Keratinocyte (primary cell): ENCODE measurements at places on chromosomes 2 and 18. TPM values are rescaled to one million over a fixed set of nuclear protein-coding genes. Genes with fewer than 3 reads are reported as not detected.

- no peaks in the 10 kb centered on the region for H3K36me3 ChIP-seq
- DNase-seq, result no peak
- no peak overlapping the region for H3K27ac ChIP-seq
- no peaks in the 10 kb centered on the region for H3K4me1 ChIP-seq
- H3K27me3 ChIP-seq, result no peaks in the 10 kb centered on the region
These were observed 53.2 kb upstream of the CUL3 start for GRCh38 chr2:224638301-224638823.

- no peaks in the 10 kb centered on the region for H3K36me3 ChIP-seq
- DNase-seq, result no peak
- H3K27me3 ChIP-seq, result no peaks in the 10 kb centered on the region
- H3K27ac ChIP-seq, result peak overlapping the region; percentile 28
- peaks cover 41% of the 10 kb centered on the region for H3K4me1 ChIP-seq
These were observed 122.1 kb downstream of the ARL4C start for GRCh38 chr2:234374736-234375135.

- H3K4me3 ChIP-seq, result no peak overlapping the region
- H3K27ac ChIP-seq, result no peak overlapping the region
- H3K4me1 ChIP-seq, result no peaks in the 10 kb centered on the region
- no peaks in the 10 kb centered on the region for H3K27me3 ChIP-seq
- no peak for DNase-seq
- H3K36me3 ChIP-seq, result no peaks in the 10 kb centered on the region
These were observed 8.6 kb upstream of the PLB1 start for GRCh38 chr2:28487258-28487657.

ASPRV1 gene
- 0.44 to 3.4 TPM (median 1.5 TPM) in 3 replicates for polyA plus RNA-seq

DNA sequence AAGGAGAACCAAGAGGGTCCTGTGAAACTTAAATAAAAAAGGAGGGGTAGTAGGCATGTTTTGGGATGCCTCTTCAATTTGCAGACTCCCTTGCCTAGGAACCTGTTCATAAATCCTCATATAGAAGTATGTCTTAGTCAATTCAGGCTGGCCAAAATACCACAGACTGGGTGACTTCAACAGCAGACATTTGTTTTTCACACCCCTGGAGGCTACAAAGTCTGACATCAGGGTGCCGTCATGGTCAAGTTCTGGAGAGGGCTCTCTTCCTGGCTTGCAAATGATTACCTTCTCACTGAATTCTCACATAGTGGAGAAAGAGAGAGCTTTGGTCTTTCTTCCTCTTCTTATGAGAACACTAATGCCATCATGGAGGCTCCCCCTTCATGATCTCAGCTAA is 4.1 kb upstream of the TCF4 start:
- no peak for DNase-seq
- H3K4me3 ChIP-seq, result no peak overlapping the region
- H3K27me3 ChIP-seq, result no peaks in the 10 kb centered on the region
- H3K27ac ChIP-seq, result no peak overlapping the region
- H3K4me1 ChIP-seq, result peaks cover 8% of the 10 kb centered on the region
- no peaks in the 10 kb centered on the region for H3K36me3 ChIP-seq

- H3K27ac ChIP-seq, result no peak overlapping the region
- no peaks in the 10 kb centered on the region for H3K36me3 ChIP-seq
- H3K27me3 ChIP-seq, result no peaks in the 10 kb centered on the region
- H3K4me3 ChIP-seq, result no peak overlapping the region
These were observed 82.1 kb upstream of the CCDC141 start for GRCh38 chr2:179132076-179132475.

DNA sequence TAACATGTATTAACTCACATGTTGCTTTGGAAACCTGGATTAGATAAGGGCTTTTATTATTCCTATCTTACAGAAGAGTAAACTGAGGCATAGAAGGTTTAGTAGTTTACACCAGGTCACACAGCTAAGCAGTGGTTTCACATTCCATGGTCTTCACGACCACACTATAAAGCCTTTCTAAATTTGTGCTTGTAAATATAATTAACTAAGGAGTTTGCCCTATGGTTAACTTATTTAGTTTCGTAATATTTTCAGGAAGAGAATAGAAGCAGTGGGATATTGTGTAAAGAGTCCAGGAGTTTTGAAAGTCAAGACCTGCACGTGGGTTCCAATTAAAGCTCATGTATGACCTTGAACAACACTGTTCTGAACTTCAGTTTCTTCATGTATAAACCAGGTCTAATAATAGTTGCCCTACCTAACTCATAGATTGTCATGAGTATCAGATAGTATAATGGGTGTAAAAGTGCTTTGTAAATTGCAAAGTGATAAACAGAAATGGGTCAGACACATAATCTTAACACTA is 19.5 kb upstream of the SOS1 start:
- no peaks in the 10 kb centered on the region for H3K36me3 ChIP-seq
- H3K4me3 ChIP-seq, result peak overlapping the region; percentile 27
- no peaks in the 10 kb centered on the region for H3K27me3 ChIP-seq
- no peak overlapping the region for H3K27ac ChIP-seq

ICOS gene
- 0.04 TPM in 1 of 3 replicates, not detected in the others for polyA plus RNA-seq

FBXO41 gene
- 4.1 to 5.2 TPM (median 4.5 TPM) in 3 replicates for polyA plus RNA-seq

- H3K27me3 ChIP-seq, result no peaks in the 10 kb centered on the region
- peaks cover 8% of the 10 kb centered on the region for H3K4me1 ChIP-seq
- no peak overlapping the region for H3K27ac ChIP-seq
These were observed 50.8 kb downstream of the DNMT3A start for GRCh38 chr2:25290811-25291495.

DNA sequence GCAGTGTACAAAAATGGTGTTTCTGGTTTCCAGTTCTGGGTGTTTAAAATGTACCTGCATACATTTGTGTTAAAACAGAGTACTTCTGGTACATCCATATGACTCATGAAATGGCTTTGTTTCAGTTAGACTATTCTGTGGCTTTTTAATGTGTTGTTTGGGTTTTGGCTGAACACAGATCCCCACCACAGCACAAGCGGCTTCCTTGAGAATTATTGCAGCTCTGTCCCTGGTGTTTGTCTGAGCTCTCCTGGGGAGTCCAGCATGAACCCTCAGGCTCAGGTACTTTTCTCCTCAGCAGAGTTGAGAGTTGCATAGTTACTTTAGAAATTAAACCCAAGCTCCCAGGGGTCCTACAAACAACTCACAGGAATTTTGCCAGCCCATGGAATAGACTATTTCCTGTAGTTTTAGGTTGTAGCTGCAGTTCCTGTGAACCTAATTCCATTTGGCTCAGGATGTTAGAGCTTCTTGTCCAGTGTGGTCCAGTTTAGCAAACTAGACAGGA is 64.8 kb upstream of the EML6 start:
- H3K36me3 ChIP-seq, result peaks cover 52% of the 10 kb centered on the region
- DNase-seq, result no peak
- no peak overlapping the region for H3K4me3 ChIP-seq
- H3K27me3 ChIP-seq, result no peaks in the 10 kb centered on the region
- no peak overlapping the region for H3K27ac ChIP-seq

DNA sequence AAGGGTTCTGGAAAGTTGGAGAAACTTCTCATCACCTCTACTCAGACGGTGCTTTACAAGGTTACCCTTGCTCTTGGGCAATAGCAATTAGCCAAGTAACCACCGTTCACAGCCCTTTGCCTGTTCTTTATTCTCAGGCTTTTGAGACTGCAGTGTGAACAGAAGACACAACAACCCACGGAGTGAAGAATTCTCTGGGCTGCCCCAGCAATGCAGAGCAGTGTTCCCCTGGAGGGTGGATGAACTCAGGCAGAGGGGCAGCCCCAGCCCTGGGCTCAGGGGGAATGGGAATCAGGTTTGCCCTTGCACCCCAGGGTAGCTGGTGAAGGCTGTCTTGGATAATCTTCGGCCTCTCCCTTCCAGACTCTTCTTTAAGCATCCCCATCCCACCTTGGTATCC is 69.1 kb downstream of the MCFD2 start:
- no peak overlapping the region for H3K27ac ChIP-seq
- DNase-seq, result no peak
- peaks cover 60% of the 10 kb centered on the region for H3K4me1 ChIP-seq
- H3K36me3 ChIP-seq, result no peaks in the 10 kb centered on the region

CREG2 gene
- 1.7 to 2.8 TPM (median 1.8 TPM) in 3 replicates for polyA plus RNA-seq

DNA sequence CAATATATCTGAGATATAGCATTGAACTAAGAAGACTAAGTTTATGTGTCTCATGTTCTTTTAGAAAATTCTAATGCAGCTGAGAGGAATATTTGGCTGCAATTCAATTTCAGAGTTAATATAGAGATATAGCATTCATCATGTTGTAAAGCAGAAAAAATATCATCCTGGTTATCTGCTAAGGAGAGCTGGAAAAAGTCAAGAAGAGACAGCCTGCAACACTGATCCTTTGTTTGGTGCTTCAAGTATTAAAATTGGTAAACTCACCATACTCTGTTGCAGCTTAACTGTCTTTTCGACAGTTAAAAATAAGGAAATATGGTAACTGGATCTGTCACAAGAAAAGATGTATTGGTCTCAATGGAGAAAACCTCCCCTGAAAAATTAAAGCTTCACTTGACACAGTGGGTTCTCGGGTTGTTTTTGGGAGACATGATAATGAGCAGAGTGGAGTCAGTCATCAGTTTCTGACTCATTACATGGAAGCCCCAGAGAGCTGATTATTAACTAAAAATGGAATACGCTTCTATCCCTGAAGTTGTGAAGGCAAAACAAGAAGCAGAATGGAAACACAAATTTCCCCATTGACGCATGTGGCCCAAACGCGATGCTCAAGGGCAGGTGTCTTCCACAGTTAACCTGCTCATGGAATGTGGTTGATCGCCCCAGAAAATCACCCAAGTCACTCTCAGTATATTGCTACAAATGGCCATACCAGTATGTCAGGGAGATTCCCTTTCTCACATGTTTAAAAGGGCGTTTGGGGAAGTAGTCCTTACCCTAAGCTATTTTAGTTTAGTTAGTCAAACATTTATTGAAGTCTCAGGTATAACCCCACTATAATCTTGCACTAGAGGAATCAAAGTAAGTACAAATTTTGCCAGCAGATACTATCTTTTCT is 8.2 kb downstream of the BCL2 start:
- H3K36me3 ChIP-seq, result no peaks in the 10 kb centered on the region
- H3K4me3 ChIP-seq, result no peak overlapping the region
- no peaks in the 10 kb centered on the region for H3K27me3 ChIP-seq
- H3K4me1 ChIP-seq, result no peaks in the 10 kb centered on the region

GRCh38 chr2:95030496-95030895 is 5.0 kb downstream of the MAL start:
- DNase-seq, result no peak
- H3K36me3 ChIP-seq, result no peaks in the 10 kb centered on the region
- no peak overlapping the region for H3K4me3 ChIP-seq
- H3K27ac ChIP-seq, result no peak overlapping the region

KCNS3 gene
- 5.6 to 7.3 TPM (median 7.2 TPM) in 3 replicates for polyA plus RNA-seq

GRCh38 chr18:2304378-2305175 is 266.7 kb downstream of the METTL4 start:
- H3K27ac ChIP-seq, result peak overlapping the region; percentile 61
- DNase-seq, result peak; percentile 15
- no peaks in the 10 kb centered on the region for H3K27me3 ChIP-seq
- H3K36me3 ChIP-seq, result no peaks in the 10 kb centered on the region
- H3K4me3 ChIP-seq, result no peak overlapping the region

STARD6 gene
- polyA plus RNA-seq, result 0.30 TPM in 1 of 3 replicates, not detected in the others

DNA sequence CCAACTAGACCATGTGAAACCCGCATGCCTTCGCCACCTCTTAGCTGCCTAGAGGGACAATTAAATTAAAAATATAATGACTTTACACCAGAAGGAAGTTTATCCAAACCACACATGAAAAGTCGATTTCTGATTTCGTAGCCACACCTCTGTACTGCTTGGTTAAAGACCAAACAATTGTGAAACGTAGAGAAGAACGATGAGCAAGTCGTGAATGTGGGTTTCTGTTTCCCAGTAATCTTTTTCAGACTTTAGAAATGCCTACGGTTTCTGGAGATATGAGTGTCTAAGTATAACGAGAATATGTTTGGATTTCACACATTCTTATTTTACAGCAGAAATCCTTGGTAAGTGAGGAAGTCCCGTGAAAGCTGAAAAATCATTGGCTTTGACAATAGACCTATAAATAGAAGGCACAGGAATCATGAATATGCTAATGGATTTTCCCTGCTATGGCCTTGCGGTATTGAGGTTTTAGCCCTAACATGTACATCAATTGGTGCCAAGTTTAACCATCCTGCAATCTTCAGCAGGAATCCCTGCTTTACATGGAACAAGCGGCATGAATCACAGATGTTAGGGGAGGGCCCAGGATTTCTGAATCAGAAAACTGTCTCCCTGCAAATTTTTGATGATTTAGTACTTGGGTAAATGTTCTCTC is 105.6 kb downstream of the TTC32 start:
- peak overlapping the region; percentile 59 for H3K4me3 ChIP-seq
- DNase-seq, result no peak
- peak overlapping the region; percentile 47 for H3K27ac ChIP-seq

- H3K4me3 ChIP-seq, result no peak overlapping the region
- no peaks in the 10 kb centered on the region for H3K27me3 ChIP-seq
- H3K27ac ChIP-seq, result no peak overlapping the region
- no peaks in the 10 kb centered on the region for H3K36me3 ChIP-seq
- no peak for DNase-seq
These were observed 21.1 kb upstream of the SCYGR2 start for GRCh38 chr2:227577555-227577954.

DNA sequence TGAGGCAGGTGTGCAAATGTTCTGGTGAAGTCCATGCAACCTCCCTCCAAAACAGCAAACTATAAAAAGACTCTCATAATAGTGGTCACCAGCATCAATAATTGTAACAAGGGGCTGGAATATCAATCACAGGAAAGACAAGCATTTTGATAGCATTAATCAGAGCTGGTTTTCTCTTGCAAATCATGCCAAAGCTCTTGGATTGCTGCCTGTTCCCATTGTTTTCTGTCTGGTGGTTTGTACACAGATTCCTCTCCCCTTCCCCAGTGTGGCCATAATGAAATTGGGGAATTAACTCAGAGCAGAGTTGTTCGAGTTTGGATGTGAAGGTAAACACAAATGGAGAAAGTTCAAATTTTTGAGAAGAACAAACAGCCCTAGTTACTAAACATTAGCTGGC is 134.2 kb downstream of the CDCA7 start:
- H3K27me3 ChIP-seq, result no peaks in the 10 kb centered on the region
- no peak overlapping the region for H3K4me3 ChIP-seq
- no peaks in the 10 kb centered on the region for H3K36me3 ChIP-seq
- no peaks in the 10 kb centered on the region for H3K4me1 ChIP-seq
- no peak for DNase-seq
- H3K27ac ChIP-seq, result no peak overlapping the region

- H3K27ac ChIP-seq, result no peak overlapping the region
- no peaks in the 10 kb centered on the region for H3K4me1 ChIP-seq
- DNase-seq, result no peak
- no peak overlapping the region for H3K4me3 ChIP-seq
- H3K27me3 ChIP-seq, result peaks cover 78% of the 10 kb centered on the region
These were observed 3.3 kb upstream of the POU3F3 start for GRCh38 chr2:104850361-104851290.
